Uterus (tissue), 4 donors: ENCODE measurements at places on chromosomes 4 and X.

DNA sequence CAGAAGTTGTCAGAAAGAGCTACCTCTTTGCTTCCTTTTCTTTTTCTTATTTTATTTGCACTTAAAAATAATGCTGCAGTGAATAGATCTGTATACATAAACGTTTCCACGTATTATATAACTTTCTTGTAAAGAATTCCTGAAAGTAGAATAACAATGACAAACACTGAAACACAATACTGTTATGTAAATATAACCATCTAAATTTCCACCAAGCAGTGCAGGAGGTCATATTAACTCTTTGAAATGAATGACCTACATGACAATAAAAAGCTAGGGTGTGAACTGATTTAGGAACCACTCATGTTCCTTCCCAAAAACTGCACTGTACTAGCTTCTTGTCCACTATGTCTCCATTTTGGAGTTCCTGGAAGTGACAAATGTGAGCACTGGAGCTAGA is 85.8 kb downstream of the COX18 start:
- DNase-seq: no peak

GRCh38 chr4:153520801-153521329 is 54.7 kb downstream of the TMEM131L start:
- DNase-seq: no peak

- DNase-seq: peak; percentile 20
Measured at GRCh38 chr4:78058591-78059523, 1.7 kb downstream of the FRAS1 start.

DNA sequence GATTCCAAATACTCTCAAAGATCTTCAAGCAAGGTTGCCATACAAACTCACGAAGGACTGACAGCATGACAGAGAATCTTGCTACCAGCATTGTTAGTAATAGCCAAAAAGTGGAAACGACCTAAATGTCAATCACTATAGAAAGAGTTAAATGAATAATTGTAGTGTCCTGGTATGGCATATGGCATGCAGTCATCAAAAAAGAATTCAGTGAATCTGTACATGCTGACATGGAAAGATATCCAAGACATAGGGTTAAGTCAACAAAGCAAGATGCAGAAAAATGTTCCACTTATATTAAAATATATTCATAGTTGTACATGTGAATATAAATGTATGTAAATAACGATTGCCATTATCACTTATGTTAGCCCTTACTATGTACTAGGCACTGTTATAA is 37.6 kb downstream of the SRPX2 start:
- no peak for DNase-seq

- no peak for DNase-seq
Measured at GRCh38 chr4:82779032-82779431, 19.6 kb downstream of the SCD5 start.

GRCh38 chrX:42129022-42129940 is 205.9 kb upstream of the CASK start:
- DNase-seq: no peak
